AG08396 (cell line): ENCODE measurements at places on chromosomes 1 and 21.

DNA sequence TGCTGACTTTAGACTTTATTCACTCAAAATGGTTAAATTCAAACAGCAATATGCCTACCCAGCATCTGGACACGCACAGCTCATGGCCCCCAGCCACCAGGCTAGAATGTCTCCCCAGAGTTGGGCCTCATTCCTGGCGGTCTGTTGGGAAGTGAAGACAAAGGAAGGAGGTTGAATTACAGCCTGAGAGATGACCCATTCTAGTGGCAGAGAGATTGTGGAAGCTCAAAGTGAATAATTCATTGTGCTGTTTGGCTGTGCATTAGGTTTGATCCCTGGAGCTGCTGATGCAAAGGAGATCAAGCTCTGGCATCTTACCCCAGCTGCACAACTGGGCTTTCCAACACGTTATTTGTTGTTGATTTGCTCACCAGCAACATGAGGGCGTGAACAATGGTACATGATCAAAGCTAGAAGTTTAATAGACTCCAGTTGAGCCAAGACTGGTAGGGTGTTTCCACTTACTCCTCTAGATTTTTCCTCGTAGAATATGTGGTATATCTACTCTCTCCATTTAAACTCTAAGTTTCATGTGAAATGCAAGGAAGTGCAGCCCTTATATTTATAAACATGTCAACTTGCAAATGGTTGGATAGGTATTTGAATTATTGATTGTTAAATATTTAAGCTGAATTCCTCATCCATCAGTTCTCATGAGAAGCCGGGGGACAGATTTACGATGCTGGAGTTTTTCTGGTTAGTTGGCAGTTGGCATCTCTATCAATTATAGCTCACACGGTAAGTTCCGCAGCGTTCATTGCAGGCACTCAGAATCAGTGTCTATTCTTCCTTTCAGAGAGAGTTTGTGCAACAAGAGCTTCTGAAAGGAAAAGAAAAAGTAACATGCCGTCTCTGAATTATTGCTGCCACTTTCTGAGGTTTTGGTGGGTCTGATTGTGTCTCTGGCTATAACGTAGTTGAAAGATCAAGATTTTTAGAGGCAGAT is 222.7 kb downstream of the TM2D1 start:
- DNase-seq = no peak

- no peak for DNase-seq
Measured at GRCh38 chr1:3677484-3677883, 25.2 kb downstream of the TP73 start.

DNA sequence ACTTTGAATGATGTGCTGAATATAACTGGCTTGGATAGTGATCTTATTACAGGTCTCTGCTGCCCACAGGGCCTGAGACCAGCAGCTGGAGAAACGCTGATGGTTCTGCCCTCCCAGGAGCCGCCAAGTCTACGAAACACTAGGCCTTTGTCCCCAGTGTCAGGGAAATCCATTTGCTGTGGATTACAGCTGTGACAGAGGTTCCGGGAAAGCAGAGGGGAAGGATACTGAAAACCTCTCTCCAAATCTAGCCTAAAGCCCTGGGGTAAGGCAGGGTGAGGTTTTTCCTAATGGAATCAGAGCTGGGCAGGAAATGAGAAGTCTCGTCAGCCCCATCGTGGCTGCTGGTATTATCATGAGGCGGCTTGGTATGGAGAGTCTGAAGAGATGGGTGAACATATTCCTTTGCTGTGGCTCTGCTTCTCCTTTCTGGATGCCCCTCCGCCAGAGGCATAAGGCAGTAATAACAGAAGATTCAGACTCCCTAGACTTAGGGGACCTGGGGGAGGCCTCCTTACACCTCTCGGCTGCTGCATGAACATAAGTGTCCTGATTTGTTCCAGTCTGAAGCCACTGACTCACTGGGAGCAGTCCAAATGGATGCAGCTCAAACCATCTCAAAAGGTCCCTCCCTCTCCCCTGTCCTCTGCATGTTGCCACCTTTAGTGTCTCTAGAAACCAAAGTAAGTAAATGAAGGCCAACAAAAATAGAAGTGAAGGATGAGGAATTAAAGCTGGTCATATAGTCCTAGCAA is 48.1 kb downstream of the PHC2 start:
- no peak for DNase-seq

DNA sequence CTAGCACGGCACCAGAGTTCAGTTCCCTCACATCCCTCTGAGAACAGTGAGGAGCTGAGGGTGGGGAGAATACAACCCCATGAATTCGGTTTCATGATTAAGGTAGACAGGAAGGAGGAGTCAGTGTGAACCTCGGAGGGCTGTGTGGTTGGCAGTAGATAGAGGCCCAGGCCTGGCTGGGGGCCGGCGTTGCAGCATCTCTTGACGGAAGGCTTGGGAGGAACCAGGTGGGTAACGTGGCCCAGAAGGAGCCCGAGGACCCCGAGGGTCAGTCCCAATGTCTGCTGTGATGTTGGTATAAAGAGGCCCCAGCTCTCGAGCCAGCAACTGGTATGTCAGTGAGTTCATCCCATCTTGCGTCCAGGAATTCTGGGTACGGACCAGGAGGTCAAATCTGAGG is 5.5 kb downstream of the PPOX start:
- DNase-seq = no peak

- no peak for DNase-seq
Measured at GRCh38 chr1:59805554-59805953, 9.2 kb upstream of the HOOK1 start.

DNA sequence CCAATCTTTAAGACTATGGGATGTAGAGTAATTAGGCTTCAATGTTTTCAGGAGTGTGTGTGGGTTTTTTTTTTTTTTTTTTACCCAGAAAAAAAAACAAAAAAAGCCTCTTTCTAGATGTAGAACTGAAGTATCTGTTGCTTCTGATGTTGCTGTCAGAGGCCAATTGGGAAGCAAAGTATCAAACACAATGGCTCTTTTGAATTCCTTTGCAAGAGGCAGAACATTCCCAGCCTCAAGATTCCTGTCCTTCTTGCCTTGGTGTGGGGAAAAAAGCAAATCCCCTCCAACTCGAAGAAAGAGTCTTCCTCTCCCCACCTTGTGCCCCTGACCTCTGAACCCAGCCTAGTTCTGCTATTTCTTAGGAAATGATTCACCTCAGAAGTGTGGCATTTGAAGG is 55.4 kb upstream of the LMO4 start:
- no peak for DNase-seq

GRCh38 chr1:70290218-70290617 is 64.3 kb downstream of the ANKRD13C start:
- DNase-seq = peak; percentile 6
